ENCODE measurements at places on chromosomes 11 and 22.
A peak's percentile ranks its signal among the peaks of the same experiment; 100 is the strongest.

- no peak for DNase-seq
These were observed 8.8 kb downstream of the RIN1 start for GRCh38 chr11:66327171-66328030.

GRCh38 chr11:109267293-109268095 is 154.5 kb upstream of the C11orf87 start:
- no peak for DNase-seq

DNA sequence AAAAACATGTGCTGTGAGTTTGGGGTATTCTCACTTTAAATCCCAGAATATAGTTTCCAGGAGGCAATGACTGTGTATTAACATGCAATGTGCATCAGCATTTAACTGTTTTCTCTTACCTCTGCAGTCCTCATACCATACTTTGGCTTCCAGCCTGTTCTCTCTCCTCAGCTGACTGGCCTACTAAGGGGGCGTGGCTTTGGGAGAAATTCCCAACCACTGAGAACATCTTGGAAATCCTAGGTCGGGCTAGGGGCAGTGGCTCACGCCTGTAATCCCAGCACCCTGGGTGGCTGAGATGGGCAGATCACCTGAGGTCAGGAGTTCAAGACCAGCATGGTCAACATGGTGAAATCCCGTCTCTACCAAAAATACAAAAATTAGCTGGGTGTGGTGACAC is 13.5 kb upstream of the ZC3H12C start:
- DNase-seq = no peak

GRCh38 chr11:119318240-119319135 is 1.6 kb upstream of the MCAM start:
- DNase-seq = no peak

- DNase-seq = no peak
These were observed 9.4 kb downstream of the PARVA start for GRCh38 chr11:12386745-12387144.

- no peak for DNase-seq
These were observed 15.6 kb upstream of the RTN4R start for GRCh38 chr22:20283674-20284066.

DNA sequence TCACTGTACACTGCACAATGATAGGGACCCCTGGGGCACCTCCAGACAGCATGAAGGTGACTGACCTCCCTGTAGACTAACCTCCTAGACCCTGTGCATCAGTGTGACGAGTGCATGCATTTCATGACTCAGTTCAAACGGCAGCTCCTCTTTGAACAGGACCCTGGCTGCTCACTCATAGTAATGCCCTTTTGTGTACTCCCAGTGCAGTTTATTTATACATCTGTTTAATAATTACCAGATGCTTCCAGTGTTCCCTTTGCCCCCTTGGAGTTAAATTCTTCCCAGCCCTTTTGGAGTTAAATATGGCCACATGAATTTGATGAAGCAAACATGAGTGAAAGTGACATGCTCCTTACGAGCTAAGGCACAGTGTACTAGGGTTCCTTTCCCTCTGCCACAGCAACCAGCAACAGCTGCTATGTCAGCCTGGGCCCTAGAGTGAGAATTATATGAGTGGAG is 72.4 kb downstream of the PANX1 start:
- DNase-seq = no peak

DNA sequence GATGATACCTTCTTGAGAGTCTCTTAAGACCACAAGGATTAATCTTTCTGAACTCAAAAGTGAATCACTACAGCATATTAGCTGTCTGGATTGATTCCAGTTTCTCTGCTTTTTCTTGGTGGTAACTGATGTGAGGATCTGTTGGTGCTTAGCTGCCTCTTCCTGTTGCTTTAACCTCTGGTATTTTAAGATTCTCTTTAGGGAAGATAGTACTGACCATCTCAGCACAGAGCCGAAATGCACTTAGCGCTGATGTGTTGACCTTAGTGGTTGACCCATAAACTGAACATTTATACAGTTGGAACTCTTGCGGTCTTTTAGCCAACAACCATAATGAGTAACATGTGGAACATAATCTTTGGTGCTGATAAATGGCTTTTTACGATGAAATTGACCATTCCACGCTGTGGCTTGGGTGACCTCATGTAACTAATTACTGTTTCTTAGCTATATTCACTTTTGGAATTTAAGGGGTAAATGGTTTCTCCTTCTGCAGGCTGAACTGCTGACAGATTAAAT is 33.7 kb downstream of the APLP2 start:
- DNase-seq = no peak

GRCh38 chr22:24023204-24023789 is 12.2 kb downstream of the CABIN1 start:
- DNase-seq = no peak

- no peak for DNase-seq
These were observed 571.2 kb downstream of the TBC1D22A start for GRCh38 chr22:47333625-47334024.

DNA sequence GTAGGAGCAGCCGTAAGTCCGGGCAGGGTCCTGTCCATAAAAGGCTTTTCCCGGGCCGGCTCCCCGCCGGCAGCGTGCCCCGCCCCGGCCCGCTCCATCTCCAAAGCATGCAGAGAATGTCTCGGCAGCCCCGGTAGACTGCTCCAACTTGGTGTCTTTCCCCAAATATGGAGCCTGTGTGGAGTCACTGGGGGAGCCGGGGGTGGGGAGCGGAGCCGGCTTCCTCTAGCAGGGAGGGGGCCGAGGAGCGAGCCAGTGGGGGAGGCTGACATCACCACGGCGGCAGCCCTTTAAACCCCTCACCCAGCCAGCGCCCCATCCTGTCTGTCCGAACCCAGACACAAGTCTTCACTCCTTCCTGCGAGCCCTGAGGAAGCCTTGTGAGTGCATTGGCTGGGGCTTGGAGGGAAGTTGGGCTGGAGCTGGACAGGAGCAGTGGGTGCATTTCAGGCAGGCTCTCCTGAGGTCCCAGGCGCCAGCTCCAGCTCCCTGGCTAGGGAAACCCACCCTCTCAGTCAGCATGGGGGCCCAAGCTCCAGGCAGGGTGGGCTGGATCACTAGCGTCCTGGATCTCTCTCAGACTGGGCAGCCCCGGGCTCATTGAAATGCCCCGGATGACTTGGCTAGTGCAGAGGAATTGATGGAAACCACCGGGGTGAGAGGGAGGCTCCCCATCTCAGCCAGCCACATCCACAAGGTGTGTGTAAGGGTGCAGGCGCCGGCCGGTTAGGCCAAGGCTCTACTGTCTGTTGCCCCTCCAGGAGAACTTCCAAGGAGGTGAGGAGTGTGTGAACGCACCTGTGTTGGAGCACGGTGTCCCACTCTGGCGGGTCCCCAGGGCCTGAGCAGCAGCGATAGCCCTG is at the start of gene TAGLN:
Gene TAGLN (plus strand): TSS at position 318 of the 863 bp plus-strand sequence. CDS start 3,644 bp downstream, outside the sequence.
- DNase-seq = no peak

DNA sequence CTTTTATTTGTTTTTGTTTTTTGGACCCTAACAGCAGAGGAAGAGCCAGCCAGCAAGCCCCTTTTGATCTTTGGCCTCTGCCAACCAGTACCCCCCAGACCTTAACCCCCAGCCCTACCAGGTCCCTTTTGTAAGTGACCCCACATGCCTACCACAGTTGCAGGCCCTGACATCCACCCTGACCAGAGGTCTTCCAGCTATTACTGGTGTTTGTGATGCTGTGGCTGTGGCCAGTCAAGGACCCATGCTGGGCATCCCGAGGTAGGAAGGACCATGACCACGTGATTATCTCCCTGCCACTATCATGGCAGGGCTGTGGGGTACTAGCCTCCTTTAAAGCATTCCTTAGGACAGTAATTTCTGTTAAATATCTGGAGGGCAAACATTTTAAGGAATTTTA is 9.0 kb downstream of the MED15 start:
- no peak for DNase-seq

GRCh38 chr11:9754010-9754471 is 90.2 kb downstream of the SWAP70 start:
- no peak for DNase-seq

DNA sequence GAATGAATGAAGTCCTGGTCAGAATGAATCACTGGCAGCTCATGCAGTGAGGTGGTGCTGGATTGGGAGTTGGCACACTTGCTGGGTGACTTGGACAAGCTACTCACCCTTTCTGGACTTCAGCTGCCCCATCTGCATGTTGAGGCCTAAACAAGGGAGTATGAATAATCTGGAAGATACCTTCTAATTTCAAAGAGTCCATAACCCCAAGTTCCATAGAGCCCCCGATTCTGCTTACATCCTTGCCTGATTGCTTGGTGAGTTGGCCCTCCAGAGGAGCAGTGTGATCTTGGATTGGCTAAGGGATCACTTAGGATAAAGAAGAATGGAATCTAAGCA is 18.3 kb upstream of the ACCSL start:
- DNase-seq = no peak

- no peak for DNase-seq
These were observed 380.0 kb upstream of the B3GAT1 start for GRCh38 chr11:134792044-134792443.

DNA sequence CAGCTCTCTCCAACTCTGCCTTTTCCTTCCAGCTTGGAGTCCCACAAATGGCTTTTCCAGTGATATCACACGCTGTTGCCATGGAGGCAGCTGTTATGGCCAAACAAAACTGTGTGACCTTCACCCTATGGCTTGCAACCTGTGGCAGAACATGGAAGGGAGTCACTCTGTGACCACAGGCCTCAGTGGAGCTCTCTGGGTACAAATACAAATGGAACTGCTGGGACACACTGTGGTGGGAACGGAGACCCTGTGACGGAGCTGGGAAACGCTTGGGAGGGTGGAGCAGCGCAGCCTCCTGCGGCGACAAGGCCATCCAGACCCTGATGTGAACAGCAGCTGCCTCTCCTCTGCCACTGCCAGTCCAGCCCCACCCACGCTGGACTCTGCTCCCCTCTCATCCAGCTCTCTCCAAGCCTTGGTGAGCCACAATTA is 162.5 kb downstream of the ETS1 start:
- DNase-seq = no peak

DNA sequence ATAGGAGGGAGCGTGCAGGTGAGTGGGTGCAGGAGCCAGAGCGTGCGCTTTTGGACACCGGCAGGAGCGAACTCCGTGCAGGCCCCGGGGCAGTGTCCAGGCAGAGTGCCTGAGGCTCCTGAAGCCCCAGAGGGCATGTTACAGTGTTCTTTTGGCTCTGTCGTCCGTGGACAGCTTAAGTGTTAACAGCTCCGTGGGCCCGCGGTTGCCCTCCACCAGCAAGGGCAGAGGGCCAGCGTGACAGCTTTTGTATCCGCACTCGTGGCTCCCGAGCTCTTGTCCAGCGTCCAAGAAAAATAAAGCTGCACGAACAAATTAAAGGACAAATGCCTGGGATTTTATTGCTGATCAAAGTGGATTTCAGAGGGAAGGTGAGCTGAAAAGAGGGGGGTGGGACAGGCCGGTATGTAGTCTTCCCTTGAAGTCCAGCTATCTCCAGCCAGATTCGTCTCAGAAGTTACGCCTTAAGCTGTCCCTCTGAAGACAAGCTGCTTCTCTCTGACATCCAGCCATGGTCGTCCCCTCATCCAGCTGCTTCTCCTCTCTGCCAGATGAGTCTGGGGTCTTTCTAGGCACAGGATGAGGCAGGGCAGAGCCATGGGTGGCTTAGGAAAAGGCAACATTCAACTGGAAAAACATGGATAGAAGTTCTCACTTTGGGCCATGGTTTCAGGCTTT is 968 bp upstream of the TMEM109 start:
- no peak for DNase-seq

DNA sequence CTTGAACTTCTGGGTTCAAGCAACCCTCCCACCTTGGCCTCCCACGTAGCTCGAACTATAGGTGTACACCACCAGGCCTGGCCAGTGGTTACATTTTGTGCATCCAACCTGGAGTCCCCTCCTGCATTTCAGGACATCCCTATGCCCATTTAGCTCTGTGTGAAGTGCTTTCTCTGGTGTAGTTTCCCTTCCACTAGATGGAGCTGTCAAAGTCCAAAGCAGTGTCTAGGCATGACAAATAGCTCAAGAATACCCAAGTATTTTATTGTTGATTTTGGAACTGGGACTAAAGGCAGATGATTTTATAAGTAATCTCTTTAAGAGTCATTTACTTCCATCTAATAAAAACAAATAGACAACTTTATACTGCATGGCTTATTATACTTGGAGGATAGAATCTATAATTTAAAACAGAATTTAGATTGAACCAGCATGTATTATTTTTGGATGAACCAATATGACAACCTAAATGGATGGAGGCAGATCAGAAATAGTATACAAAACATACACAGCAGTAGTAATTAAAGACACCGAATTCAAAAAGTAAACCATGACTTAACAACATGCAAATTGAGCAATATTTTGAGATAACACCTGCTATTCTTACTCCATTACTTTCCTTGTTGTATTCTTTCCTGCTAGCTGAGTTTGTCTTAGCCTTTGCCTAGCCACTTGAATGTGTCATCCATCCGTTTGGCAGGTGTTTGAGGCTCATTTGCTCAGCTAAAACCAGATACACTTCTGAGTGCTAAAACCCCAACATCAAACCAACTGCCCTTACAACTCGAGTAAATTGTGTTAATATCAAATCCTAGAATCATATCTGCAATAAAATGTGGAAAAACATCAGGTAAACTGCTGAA is 37.7 kb downstream of the EIF4ENIF1 start:
- no peak for DNase-seq

DNA sequence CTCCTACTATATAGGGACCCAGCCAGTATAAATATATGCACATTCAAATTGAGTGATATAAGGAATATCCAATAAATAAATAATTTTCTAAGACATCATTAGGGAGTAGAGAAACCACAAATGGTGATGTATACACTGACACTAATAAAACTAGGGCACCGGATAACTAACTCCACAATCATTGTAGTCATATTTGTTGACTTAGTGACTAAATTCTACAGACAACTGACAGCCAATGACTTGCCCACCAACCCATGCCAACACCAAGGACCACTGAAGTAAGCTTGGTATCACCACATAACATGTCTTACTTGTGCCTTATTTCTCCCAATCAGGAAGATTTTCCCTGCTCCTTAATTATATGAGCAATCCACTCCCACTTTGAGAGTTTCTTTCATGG is 139.6 kb upstream of the TRPC6 start:
- no peak for DNase-seq

- DNase-seq = no peak
These were observed 10.0 kb downstream of the WNT7B start for GRCh38 chr22:45966895-45967365.

DNA sequence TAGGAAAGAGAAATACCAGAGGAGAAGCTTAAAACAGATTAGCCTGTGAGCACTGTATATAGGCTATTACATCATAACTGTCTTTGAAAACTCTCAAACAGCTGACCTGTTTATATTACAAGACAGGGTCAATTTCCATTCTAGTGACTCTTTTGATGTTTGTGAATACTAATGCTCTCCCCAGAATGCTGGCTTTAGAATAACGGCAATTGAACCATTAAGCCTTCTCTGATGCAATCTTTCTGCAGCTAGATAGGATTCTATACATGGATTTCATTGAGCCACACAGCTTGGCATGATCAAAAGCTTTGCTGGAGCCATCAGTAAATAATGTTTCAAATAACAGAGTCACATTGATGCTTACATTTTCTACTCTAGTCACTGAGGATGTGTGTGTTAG is 122.7 kb upstream of the FAT3 start:
- no peak for DNase-seq

GRCh38 chr11:1889224-1889930 is 2.3 kb downstream of the PRR33 start:
- DNase-seq = peak; percentile 62

- DNase-seq = no peak
These were observed 36.1 kb upstream of the FZD4 start for GRCh38 chr11:86991341-86991740.

- no peak for DNase-seq
These were observed 72.5 kb upstream of the SHANK2 start for GRCh38 chr11:71324788-71325417.

GRCh38 chr11:81644239-81644840 is 1089.3 kb downstream of the FAM181B start:
- DNase-seq = no peak

All from T-helper 1 cell (primary cell).